ENCODE measurements at places on chromosomes 13 and 19. TPM values are rescaled to one million over a fixed set of nuclear protein-coding genes. Genes with fewer than 3 reads are reported as not detected.

DNA sequence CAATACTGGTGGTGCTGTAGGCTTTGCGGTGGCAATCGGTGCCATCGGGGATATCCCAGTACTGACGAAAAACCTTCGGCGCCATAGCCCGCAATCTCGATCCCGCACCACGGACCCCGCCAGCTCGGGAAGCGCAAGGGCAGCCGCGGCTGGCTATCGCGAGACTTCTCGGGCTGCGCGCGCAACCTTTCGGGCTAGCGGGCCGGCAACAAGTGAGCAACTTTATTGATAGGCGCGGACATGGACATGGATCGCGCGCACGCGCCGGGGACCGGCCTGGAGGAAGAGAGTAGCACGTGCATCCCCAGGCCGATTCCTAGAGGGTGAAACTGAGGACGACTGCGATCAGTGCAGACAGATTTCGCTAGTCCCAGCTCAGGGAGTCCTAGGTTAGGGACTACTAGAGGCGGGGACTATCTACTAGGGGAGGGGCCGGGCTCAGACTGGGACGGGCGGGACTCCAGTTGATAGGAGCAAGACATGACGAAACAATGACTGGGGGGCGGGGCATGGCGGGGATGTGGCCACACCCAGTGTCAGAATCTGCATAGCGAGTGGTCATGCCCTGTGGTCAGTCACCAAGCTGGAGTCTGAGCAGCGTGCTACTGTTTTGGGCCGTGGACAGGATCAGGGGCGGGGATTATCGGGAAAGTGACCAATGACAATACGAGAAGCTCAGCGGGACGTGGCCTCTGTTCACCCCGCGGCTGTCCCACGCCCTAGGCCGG lies at the start of gene NDUFA11:
Gene NDUFA11 (minus strand): TSS at position 167 of the 728 bp plus-strand sequence. CDS start 82 bp downstream, at position 85.
- peak; percentile 98 for DNase-seq

- no peak for DNase-seq
Measured at GRCh38 chr13:75102001-75102716, 379.8 kb downstream of the TBC1D4 start.

GRCh38 chr19:51644636-51645271 lies 1.9 kb downstream of the SIGLEC14 start:
- no peak for DNase-seq

- no peak for DNase-seq
Measured at GRCh38 chr19:39319098-39319891, 1.4 kb downstream of the LRFN1 start.

- no peak for DNase-seq
Measured at GRCh38 chr19:11397089-11397610, 13.0 kb upstream of the EPOR start.

- no peak for DNase-seq
Measured at GRCh38 chr13:105462098-105462497, 1073.4 kb downstream of the EFNB2 start.

DNA sequence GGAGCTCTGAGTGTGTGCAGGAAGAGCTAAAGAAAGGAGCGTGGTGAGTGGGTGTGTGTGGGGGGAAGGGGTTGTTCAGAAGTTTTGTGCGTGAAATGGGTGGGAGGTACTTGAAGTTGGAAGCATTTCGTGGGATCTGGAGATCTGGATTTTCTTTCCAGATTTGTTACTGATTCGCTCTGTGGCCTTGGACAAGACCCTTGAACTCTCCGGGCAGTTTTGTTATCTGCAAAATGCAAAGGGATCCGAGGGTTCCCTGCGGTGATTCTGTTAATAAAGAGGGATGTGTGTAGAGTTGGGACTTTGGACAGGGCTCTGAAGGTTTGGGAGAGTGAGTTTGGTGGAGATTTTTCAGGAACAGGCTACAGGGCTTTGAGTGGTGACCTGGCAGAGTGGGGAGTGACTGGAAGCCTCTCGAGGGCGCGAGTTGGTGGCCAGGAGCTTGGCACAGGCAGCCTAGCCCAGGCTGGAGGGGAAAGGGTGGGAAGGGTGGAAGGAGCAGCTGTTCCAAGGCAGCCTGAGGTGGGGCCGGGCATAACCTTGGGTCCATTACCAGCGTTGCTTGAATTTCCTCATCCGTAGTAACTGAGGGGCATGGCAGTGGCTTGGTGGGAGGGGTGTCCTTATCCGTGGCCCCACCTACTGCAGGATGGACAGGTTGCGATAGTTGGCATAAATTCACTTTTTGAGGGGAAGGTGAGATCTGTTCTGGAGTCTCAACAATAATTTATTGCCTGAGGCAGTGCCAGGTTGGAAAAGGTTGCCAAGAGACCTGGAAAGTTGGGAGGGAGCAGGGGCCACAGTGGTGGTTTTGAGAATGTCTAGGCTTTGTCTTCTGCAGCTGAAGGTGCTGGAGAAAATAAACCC lies 2.1 kb downstream of the ACTN4 start:
- peak; percentile 38 for DNase-seq

DNA sequence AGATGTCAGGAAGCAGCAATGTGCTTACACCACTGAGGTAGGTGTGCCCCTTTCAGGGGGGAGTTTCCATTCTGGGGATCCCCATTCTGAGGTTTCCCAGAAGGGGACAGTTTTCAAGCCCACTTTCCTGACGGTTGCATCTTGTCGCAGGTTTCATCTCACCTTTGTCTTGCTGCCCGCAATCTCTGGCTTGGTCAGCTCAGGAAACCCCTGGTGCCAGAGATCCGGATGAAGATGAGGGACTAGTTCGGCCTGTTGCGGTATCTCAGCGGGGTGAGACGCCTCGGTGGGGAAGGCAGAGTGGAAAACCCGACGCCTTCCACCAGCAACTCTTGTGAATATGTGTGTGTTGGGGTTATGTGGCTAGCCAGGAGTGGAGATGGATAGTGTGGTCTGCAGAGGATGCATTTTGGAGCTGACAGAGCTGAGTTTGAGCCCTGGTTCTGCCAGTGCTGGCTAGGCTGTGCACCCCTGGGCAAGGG lies 13.1 kb downstream of the TNFSF9 start:
- DNase-seq = no peak

DNA sequence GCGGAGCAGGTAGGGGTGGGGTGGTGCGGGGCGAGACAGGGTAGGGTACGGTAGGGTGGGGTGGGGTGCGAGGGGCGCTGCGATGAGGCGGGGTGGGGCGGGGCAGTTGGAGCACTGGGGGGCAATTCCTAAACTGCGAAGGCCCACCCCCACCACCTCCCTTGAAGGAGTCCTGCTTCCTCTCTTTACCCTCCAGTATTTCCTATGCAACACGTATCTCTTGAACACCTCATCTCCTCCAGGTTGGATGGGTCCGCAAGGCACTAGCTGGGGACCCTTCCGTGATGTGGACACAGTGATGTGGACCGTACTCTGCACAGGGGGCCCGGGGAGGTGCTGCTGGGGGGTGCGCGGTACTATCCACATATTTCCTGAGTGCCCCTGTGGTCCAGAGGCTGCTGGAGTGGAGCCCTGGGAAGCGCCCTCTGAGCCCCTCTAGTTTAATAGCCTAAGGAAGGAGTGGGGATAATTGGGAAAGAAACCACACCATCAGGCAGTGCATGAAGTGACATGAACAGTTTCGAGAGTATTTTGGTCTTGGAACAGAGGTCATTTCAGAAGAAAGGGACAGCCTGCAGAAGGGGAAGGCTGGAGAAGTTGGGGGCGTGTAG lies 1.1 kb downstream of the IL17D start:
- DNase-seq = no peak

GRCh38 chr19:3041327-3041726 lies 12.2 kb upstream of the TLE2 start:
- no peak for DNase-seq

- DNase-seq = peak; percentile 27
Measured at GRCh38 chr13:97018029-97018819, 23.9 kb upstream of the OXGR1 start.

DNA sequence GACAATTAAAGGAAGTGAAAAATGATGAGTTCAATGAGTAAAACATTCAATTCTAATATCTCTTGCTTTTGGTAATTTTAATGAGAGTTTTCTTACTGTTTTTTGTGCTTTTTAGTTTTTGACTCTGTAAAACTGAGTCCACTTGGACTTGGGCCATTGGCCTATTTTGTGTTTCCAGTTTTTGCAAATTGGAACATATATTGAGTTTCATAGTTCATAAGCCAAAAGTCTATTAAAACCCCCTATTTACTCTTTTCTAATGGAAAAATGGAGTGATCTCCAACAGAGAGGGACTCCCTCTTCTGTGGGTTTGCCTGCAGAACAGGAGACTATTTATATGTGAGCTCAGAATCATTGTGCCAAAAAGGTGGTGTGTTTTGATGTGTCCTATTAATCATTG lies 219.7 kb upstream of the SPRY2 start:
- DNase-seq = no peak

GRCh38 chr13:50509771-50510441 lies 333.6 kb downstream of the DLEU7 start:
- no peak for DNase-seq

- no peak for DNase-seq
Measured at GRCh38 chr19:1763648-1764639, 10.6 kb downstream of the ONECUT3 start.

Gene BCAM
- total RNA-seq = 86.9 TPM

Gene MISP3
- 3.5 TPM for total RNA-seq

Gene ERVK3-1
- total RNA-seq = 24.3 TPM

- DNase-seq = no peak
Measured at GRCh38 chr19:18696023-18696422, 12.5 kb downstream of the CRTC1 start.

Gene ZNF541
- 0.73 TPM for total RNA-seq

Gene CEBPA
- total RNA-seq = 1.4 TPM

DNA sequence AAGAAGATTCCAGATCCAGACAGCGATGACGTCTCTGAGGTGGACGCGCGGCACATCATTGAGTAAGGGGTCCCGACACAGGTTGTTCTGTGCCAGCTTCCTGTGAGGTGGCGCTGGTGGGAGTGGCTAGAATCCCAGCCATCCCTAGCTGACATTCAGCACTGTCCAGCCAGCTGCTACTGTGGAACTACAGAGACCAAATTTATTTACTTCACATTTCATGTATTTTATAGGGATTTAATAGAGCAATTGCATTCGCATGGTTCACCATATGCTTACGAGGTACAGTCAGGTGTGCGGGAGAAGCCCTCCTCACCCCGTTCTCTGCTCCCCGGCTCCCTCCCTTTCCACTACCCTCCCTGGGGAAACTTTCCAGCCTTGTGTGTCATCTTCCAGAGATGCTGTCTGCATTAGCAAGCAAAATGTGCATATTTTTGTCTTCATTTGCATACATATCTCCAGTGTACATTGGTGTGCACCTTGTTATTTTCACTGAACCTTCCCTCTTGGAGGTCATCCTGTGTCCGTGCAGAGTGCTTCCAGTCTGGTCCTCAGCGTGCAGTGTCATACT lies 47.2 kb downstream of the SMARCA4 start:
- DNase-seq = no peak

Gene CD22
- 1.9 TPM for total RNA-seq

- DNase-seq = no peak
Measured at GRCh38 chr19:18611327-18612050, 1.2 kb upstream of the TMEM59L start.

- DNase-seq = no peak
Measured at GRCh38 chr13:36217456-36217855, 3.1 kb upstream of the SOHLH2 start.

Gene CASP14
- total RNA-seq = not detected

DNA sequence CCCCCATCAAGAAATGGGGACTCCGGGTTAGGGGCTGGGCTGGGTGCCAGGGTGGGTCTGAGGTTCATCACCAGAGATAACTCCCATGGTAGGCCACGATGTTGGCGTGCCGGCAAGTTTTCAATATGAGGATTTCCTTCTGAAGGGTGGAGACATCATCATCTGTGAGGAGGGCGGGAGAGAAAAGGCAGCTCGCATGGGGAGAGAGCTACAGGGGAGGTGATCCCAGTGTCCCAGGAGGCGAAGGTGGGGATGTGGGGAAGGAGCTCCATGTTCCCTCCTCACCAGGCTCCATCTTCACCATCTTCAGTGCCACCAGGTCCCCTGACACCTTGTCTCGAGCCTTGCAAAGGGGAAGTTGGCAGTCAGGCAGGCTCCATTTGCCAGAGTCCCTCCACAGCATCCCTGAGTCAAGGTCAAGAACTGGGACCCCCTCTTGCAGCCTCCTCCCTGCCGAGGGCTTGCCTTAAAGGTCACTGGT lies 430 bp downstream of the MAP4K1 start:
- no peak for DNase-seq

DNA sequence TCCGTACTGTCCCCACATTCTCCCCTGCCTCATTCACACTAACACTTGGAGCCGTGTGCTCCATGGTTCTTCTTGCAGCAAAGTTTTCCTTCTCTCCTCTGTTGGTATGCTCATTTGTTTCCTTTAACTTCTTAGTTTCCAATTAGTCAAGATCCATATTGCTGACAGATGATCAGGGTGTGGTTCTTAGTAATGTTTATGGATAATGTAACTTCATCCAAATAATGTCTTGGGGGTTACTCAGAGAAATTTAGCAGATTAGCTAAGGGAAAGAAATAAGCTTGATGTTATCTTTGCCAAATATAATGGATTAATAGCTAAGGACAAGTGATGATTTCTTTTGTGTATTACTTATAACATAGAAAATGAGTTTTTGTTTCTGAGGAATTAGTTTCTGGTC lies 174.4 kb downstream of the NUFIP1 start:
- DNase-seq = no peak

DNA sequence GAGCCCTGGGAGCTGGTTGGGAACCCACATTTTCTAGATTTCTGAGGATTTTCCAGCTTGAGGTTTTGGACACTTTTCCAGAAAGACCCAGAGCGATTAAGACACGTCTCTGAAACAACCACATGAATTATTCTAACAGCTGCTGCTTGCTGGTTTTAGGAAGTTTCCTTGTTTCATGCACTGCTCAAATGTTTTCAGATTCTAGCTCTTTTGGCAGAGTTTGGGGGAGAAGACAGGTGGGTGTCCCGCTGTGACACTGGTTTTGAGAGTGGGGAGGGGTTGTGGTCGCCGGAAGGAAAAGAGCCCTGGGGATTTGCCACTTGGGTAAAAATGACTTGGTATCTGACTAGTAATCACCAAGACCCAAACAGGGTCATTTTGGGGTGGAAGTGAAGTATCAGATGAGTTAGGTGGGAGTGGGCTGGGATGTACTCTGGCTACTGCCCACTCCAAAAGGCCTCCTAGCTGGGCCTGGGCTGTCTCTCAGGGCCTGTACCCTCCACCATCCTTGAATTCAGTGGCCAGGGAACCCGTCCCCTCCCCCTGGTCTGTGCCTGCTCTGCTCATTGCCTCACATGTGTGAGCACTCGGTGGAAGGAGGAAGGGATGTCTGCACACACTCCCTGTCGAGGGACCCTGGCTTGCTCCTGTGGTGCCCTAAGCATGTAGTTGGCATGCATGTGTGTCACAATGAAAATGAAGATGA lies 13.2 kb downstream of the GATAD2A start:
- DNase-seq = no peak

GRCh38 chr19:13864667-13865570 lies 12.0 kb upstream of the NANOS3 start:
- DNase-seq = no peak

Gene CEACAM21
- total RNA-seq = 0.93 TPM

GRCh38 chr13:83667606-83668005 lies 214.7 kb downstream of the SLITRK1 start:
- DNase-seq = no peak

Gene KLK7
- total RNA-seq = not detected

- no peak for DNase-seq
Measured at GRCh38 chr19:7874076-7874896, at the start of gene PRR36. Gene PRR36 (minus strand): TSS chr19:7874390. CDS start chr19:7873689, 701 bp downstream.

- no peak for DNase-seq
Measured at GRCh38 chr19:46722004-46722380, 5.1 kb upstream of the PRKD2 start.

Gene LYPD5
- 1.2 TPM for total RNA-seq

Measured in heart left ventricle (tissue), 16 donors.